ENCODE measurements at places on chromosomes 2 and 18. TPM values are rescaled to one million over a fixed set of nuclear protein-coding genes. Genes with fewer than 3 reads are reported as not detected.

The BMP10 gene
- not detected for total RNA-seq

The ARHGEF33 gene
- total RNA-seq, result 0.50 TPM

The KLHL14 gene
- not detected for total RNA-seq

The MSH6 gene
- 33.6 TPM for total RNA-seq

The HOXD12 gene
- not detected for total RNA-seq

The FRZB gene
- total RNA-seq, result 2.0 TPM

The NT5DC4 gene
- not detected for total RNA-seq

The CREB1 gene
- total RNA-seq, result 47.4 TPM

The RGPD4 gene
- total RNA-seq, result not detected

The MTCL1 gene
- total RNA-seq, result 56.0 TPM

The CCDC150 gene
- 3.9 TPM for total RNA-seq

The PLCD4 gene
- total RNA-seq, result 10.7 TPM

The SCN3A gene
- total RNA-seq, result 0.33 TPM

The ANKRD30BL gene
- not detected for total RNA-seq

The SUPT7L gene
- 18.5 TPM for total RNA-seq

The GAD1 gene
- 0.26 TPM for total RNA-seq

The POTEI gene
- total RNA-seq, result not detected

The C1GALT1C1L gene
- total RNA-seq, result 0.51 TPM

The UGT1A5 gene
- total RNA-seq, result not detected

The CCDC68 gene
- total RNA-seq, result 8.3 TPM

The HTR2B gene
- 92.5 TPM for total RNA-seq

The TSHZ1 gene
- total RNA-seq, result 4.3 TPM

The EGR4 gene
- under 0.01 TPM for total RNA-seq

The RAX gene
- total RNA-seq, result not detected

The TRABD2A gene
- total RNA-seq, result 14.4 TPM

The REEP1 gene
- total RNA-seq, result not detected
